ENCODE measurements at places on chromosomes 6 and 20.

GRCh38 chr6:106272287-106272686 is 53.3 kb downstream of the ATG5 start:
- no peak for DNase-seq

- DNase-seq = peak; percentile 49
These were observed 59.1 kb upstream of the NT5E start for GRCh38 chr6:85390775-85391174.

GRCh38 chr6:117947234-117947633 is 40.2 kb downstream of the SLC35F1 start:
- DNase-seq = no peak

DNA sequence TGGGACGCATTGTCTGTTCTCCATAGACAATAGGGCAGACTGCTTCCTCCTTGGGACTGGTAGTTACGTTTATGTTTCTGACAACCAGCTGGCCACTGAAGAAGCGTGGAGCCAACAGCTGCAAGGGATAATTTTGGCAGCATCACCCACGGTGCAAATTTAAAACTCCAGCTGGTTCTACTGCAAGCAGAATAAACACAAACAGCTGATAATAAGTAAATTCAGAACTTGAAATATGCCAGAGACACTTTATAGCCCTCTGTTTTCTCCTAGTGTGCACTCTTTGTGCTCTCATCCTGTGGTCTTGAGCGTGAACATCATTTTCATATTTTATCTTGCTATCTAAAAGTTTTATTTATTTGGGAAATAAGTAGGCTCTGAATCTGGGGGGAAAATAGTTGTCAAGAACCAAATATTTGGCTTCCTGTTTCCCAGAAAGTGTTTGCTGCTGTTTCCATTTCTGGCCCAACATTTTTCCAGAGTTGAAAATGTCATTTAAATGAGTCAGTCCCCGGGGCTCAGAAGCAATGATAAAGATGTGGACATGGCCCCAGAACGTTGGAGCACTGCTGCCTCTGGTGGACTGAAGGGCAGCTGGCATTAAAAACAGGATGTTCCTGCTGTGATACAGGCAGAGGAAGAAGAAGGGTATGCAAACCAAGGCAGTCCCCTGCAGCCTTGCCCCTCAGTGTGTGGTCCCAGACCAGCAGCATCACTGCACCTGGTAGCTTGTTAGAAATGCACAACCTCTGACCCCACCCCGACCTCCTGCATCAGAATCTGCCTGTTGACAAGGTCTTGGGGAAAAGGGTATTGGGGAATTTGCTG is 12.5 kb upstream of the THBD start:
- peak; percentile 42 for DNase-seq

DNA sequence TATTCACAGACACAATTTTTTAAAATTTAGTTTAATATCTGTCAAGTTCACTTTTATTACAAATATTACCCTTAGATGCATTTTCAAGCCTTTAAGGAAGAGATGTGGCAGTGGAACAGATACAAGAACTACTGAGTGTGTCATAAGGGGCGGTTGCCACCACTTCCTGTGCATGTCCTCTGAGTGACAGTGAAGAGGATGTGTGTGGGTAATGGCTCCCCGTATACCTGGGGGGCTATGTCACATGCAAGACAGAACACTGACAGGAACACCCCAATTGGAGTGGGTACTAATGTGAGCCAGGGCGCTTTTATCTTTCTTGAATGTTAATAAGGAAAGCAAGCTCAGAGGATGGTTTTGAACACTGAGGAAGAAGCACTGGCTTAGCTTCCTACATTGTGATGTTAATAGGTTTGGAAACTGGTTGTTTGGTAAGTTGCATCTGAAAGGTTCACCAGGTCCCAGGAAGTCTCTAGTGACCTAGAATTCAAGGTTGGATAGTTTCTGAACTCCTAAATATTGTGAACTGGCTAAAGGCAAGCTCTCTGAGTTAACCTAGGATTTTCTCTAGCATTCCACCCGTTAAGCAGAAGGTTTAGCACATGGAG is 83.4 kb upstream of the ASF1A start:
- no peak for DNase-seq

- no peak for DNase-seq
These were observed 23.7 kb upstream of the PPP1R14C start for GRCh38 chr6:150119173-150119572.

DNA sequence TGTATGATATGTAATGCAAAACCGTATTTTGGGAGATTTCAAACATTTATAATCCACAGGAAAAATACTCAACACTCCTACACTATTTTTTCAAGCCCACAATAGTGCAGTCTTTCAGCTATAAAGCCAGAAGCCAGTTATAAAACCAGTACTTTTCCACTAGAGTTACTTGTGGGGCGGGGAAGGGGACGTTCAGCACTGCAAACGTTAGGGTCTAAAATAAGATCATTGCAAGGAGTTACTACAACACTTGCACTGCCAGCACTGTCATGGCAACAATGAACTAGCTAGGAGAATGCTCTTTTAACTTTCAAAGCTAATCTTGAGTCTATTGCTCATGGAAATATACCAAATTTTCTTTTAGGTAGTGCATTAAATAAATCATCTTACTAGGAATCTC is 14.7 kb downstream of the SESN1 start:
- no peak for DNase-seq
